ENCODE measurements at places on chromosomes 5 and 9.

DNA sequence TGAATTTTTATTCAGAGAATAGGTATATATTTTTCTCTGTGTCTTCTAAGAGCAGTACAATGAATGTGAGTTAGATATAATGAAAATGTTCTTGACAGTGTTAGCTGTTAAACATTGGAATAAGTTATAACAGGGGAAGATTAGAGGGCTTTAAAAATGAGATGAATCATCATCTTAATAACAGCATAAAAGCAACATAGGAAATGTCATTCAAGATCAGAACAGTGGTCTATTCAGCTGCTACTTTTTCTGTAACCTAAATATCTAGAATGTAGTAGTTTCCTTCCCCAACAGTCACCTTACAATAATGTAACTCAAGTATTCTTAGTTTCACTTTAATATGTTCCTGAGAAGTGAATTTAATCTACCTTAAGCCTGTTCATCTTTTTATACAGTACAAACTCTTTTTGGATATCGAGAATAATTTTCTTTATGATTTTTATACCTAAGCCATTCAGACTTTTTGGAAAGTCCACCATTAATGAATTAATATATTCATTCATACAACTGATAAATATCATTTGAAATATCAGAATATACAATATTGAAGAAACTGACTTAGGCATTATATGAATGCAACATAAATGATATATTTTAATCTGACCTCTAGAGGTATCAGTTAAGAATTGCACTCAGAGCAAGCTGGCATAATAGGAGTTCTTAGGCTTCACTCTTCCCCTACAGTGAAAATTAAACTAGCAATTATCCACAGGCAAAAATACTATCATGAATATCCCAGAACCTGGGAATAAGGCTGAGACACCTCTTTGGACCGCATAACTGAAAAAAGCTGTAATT lies 66.1 kb upstream of the EDIL3 start:
- no peak for DNase-seq

DNA sequence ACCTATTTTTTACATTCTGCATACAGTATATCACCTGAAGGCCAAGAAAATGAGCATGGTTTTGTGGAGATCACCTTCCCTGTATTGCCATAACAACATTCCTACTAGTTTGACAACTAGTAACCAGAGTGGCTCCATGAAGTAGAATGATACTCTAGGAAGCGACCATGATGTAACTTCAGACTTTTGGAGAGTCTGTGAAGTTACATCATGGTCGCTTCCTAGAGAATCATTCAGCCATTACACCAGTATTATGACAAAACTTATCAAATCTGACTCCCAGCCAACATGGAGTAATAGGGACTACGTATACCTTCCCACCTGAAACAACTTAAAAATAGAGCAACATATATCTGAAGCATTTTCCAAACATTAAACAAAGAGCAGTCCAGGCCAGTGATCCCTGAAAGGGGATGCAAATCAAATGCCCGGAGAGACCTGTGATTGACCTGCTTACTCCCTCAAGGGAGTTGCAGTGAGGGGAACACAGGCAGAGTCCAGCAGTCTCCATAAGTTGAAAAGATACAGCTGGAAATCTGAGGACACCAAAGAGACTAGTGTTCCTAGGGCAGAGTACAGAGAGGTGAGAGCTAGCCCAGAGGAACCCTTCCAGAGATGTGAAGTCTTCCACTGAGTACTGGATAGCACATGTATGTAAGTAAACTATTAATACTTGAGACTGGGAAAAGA lies 7.8 kb downstream of the ECM2 start:
- DNase-seq = no peak

- DNase-seq = no peak
Observed at GRCh38 chr5:53151713-53152458, 42.3 kb upstream of the MOCS2 start.

DNA sequence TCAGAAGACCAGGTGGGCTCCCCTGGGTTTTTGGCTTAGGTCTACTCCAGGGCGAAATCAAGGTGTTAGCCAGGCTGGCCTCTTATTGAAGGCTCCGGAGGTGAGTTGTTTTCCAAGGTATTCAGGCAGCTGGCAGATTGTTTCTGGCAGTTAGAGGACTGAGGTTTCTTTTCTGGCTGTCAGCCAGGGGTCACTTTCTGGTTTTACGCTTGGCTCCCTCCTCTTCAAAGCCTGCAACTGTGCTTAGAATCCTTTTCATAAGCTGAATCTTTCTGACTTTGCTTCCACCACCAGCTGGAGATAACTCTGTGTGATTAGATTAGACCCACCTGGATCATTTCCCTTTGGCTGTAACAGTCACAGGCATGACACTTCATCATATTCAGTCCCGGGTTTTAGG lies 24.6 kb downstream of the RFK start:
- peak; percentile 20 for DNase-seq

DNA sequence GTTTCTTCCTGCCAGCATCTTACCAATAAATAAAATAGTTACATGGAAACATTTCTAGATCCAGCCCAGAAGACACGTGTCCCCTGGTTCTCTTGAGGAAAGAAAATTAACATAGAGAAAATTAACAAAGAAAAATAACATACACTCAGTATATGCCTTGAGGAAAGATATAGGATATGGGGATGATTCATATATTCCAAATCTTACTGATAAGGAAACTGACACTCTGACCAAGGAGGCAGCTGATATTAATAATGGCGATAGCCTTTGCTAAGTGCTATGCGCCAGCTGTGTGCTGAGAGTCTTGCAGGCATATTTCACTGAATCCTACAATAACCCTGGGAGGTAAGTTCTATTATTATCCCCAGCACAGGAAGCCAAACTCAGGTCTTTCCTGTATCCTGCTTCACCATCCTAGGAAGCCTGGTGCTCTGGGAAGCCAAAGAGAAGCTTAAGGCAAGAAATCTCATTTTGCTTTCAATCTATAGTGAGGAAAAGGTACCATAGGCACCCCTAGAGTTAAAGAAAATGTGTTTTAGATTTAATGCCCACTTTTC lies 302.7 kb upstream of the NREP start:
- DNase-seq = peak; percentile 7

GRCh38 chr9:127928676-127929624 lies 1.6 kb downstream of the PIP5KL1 start:
- no peak for DNase-seq

- peak; percentile 52 for DNase-seq
Observed at GRCh38 chr9:121989010-121989409, 104.1 kb downstream of the TTLL11 start.

DNA sequence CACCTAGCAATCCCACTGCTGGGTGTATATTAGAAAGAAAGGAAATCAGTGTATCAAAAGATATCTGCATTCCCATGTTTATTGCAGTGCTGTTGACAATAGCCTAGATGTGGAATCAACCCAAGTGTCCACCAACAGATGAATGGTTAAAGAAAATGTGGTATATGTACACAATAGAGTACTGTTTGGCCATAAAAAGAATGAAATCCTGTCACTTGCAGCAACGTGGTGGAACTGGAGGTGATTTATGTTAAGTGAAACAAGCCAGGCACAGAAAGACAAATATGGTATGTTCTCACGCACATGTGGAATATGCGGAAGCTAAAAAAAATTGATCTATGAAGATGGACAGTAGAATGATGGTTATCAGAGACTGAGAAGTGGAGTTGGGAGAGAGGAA lies 221.6 kb upstream of the DAP start:
- DNase-seq = no peak

GRCh38 chr5:54869691-54870090 lies 115.7 kb downstream of the ESM1 start:
- no peak for DNase-seq

- peak; percentile 23 for DNase-seq
Observed at GRCh38 chr5:33441241-33442177, 744 bp downstream of the TARS1 start.

GRCh38 chr9:18888290-18888689 lies 144.7 kb downstream of the SAXO1 start:
- no peak for DNase-seq

DNA sequence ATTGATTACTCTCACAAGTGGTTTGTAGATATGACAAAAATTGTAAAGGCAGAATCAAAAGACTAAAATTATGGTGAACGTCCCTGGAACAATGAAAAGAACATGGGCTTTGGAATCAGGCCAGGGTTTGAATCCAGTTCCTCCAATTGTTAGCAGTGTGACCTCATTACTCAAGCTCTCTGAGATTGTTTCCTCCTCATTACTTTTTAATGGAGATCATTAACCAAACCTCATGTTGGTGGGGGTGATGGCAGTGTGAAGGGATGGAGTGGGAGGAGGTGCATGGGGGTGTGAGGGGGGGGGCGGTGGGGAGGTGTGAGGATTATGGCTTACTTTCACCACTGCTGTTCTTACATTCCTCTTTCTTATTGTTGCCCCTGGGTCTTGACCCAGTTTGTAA lies 44.1 kb upstream of the FOXE1 start:
- no peak for DNase-seq

- no peak for DNase-seq
Observed at GRCh38 chr9:136958473-136958872, 6.4 kb downstream of the LCN12 start.

DNA sequence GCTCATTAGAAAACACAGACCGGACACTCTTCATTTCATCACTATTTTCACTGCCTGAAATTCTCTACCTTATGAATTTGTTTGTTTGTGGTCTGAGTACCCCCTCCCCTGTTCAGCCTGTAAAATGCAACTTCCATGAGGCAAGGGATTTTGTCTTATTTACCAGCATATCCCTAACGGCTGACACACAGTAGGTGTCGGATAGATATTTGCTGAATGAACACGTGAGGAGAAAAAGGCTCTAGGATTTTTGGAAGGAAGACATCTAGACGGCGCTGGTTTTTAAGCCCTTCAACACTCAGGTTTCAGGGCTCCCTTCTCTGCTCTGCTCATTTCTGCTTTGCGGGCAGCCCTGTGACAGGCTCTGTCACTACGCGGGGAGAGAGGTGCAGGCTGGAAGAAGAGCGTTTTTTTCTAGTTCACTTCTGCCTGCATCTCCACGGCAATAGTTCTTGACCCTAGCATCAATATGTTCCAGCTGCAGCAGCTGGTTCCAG lies 41.0 kb downstream of the KCNMB1 start:
- no peak for DNase-seq

- no peak for DNase-seq
Observed at GRCh38 chr9:108844391-108844790, 11.4 kb downstream of the ACTL7B start.
